ENCODE measurements at places on chromosomes 5 and 9. TPM values are rescaled to one million over a fixed set of nuclear protein-coding genes. Genes with fewer than 3 reads are reported as not detected.

The SPINK4 gene
- not detected for total RNA-seq

The AK3 gene
- 90.3 TPM for total RNA-seq

The CKMT2 gene
- 19.3 TPM for total RNA-seq

The XRCC4 gene
- 6.7 TPM for total RNA-seq

The PKD2L2 gene
- 0.26 TPM for total RNA-seq

The CXCL14 gene
- total RNA-seq = 0.26 TPM

The ORM1 gene
- total RNA-seq = not detected

The GIN1 gene
- total RNA-seq = 7.2 TPM

The GNAQ gene
- total RNA-seq = 30.4 TPM

The FOXI1 gene
- total RNA-seq = not detected

The COL15A1 gene
- total RNA-seq = 41.0 TPM

The NMUR2 gene
- total RNA-seq = not detected
